Nephron progenitor cell (in vitro differentiated cells): ENCODE measurements at places on chromosomes 16 and 17.

DNA sequence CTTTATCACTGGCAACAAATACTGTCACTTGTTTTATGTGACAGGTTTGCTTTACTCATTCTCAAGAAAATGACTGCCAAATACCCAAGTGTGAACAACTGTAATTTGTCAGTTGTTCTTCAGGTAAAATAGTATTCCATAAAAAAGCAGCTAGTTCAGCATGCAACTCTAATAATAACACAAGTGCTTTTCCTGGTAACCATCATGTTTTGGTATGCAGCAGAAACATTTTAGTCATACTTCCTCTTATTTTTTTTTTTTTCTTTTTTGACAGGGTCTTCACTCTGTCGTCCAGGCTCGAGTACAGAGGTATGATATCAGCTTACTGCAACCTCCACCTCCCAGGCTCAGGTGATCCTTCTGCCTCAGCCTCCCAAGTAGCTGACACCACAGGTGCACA is 4.6 kb downstream of the TERF2 start:
- no peak overlapping the region for H3K4me3 ChIP-seq
- no peak overlapping the region for H3K27ac ChIP-seq
- DNase-seq: no peak
- peaks cover 73% of the 10 kb centered on the region for H3K36me3 ChIP-seq
- peaks cover 23% of the 10 kb centered on the region for H3K4me1 ChIP-seq

DNA sequence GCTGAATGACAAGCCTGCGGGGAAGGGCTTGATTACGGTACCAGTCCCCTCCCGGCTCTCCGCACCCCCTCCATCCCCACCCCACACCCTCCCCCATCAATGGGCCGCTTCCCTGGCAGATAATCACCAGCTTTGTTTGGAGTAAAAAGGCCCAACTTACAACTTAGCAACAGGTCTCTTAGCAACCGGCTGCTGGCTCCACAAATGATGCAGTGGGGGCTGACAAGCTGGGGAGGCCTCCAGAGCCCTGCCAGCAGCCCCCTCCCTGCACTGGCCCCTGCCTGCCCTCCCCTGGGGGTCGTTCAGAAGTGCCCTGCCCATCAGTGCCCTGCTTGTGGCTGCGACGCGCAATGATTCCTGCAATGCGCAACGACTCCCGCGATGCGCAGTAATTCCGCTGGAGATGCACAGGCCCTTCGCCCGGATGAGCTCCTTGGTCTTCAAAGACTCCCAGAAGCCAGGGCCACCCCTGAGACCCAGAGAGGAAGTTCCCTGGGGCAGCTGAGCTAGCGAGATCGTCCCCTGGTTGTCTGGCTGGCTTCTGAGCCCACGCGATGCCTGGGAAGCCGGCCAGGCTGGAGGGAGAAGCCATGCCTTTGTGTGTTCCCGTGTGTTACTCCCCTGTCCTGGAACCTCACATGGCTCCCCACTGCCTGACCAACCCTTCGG is 23.3 kb downstream of the CPNE2 start:
- peak overlapping the region; percentile 67 for H3K27ac ChIP-seq
- H3K36me3 ChIP-seq: no peaks in the 10 kb centered on the region
- peaks cover 41% of the 10 kb centered on the region for H3K4me1 ChIP-seq
- no peak overlapping the region for H3K4me3 ChIP-seq

DNA sequence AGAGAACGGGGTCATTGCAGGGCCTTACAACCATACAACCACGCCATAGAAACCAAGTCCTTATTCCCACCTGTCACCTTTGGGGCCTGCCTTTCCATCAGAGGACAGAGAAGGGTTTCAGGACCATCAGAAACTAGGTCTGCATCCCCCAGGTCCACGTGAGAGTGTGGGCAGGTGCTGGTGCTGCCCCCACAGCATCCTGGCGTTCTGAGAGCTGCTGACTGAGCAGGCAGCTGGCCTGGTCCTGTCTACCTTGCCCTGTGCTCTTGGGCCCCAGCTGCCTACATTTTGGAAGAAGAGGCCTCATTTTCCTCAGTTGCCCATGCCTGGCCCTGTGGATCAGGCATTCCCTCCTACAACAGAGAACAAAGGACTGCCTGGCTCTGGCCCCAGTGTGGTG is 21.6 kb downstream of the ZNF276 start:
- H3K4me1 ChIP-seq: no peaks in the 10 kb centered on the region
- H3K4me3 ChIP-seq: no peak overlapping the region
- peak overlapping the region; percentile 91 for H3K27ac ChIP-seq
- H3K27me3 ChIP-seq: no peaks in the 10 kb centered on the region

DNA sequence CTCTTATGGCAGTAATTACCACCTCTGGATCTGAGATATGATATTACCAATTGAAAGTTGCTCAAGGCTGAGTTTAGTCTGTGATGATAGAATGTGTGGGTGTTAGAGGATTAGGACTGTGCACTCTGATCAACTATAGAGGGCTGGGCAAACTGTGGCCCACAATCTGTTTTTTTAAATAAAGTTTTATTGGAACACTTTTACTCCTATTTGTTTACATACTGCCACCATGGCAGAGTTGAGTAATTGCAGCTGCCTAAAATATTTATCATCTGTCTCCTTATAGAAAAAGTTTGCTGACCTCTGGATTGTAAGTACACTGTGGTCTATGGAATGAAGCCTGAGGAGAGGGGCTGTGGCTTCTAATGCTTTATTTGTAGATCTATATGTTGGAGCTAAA is 71.5 kb upstream of the N4BP1 start:
- no peaks in the 10 kb centered on the region for H3K36me3 ChIP-seq
- no peak overlapping the region for H3K27ac ChIP-seq
- H3K4me1 ChIP-seq: no peaks in the 10 kb centered on the region
- DNase-seq: no peak
- peaks cover 7% of the 10 kb centered on the region for H3K27me3 ChIP-seq

GRCh38 chr16:50571786-50572185 is 23.6 kb downstream of the NKD1 start:
- H3K27me3 ChIP-seq: no peaks in the 10 kb centered on the region
- H3K27ac ChIP-seq: peak overlapping the region; percentile 52
- DNase-seq: no peak
- H3K36me3 ChIP-seq: peaks cover 26% of the 10 kb centered on the region
- peaks cover 82% of the 10 kb centered on the region for H3K4me1 ChIP-seq

DNA sequence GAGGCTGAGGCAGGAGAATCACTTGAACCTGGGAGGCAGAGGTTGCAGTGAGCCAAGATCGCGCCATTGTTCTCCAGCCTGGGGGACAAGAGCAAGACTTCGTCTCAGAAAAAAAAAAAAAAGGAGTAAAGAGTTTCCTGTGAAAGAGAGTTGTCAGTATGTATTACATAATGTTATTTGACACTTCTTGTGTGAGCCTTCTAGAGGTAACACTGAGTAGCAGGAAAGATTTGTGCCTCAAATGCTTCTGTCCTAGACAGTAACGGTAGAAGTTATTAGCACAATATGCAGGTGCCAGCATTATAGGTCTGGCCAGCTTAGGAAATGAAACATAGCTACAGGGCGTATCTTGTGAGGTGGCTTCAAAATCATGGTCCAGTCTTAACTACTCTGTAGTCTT is 6.2 kb downstream of the RPS6KB1 start:
- H3K36me3 ChIP-seq: peaks cover 11% of the 10 kb centered on the region
- DNase-seq: no peak
- H3K4me1 ChIP-seq: peaks cover 8% of the 10 kb centered on the region
- H3K27ac ChIP-seq: no peak overlapping the region
- H3K27me3 ChIP-seq: no peaks in the 10 kb centered on the region

DNA sequence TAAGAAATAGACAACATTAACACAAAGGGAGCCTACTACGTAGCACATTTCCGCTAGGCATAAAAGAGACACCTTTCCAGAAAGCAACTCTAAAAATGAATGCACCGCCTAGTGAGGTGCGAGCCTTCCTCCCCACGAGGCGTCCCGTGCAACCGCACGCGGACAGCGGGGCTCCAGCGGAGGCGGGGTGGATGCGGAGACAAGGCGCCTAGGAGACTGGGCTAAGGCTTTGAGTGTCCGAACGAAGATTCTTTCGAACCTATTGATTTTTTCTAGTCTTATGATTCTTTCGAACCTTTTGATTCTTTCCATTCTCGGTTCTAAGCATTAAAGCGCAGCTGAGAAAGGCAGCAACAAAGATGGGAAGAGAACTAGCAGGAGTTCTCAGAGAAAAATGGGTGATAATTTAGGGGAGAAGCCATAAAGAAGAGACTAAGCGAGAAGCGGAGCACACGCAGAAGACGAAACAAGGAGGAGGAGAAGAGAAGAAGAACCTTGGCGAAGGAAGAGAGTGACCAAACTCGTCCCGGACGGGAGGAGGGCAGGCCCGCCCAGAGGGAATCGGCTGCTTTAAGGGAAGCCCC is 394 bp upstream of the CPD start:
- no peaks in the 10 kb centered on the region for H3K36me3 ChIP-seq
- no peak overlapping the region for H3K27ac ChIP-seq
- H3K27me3 ChIP-seq: peaks cover 10% of the 10 kb centered on the region
- H3K4me3 ChIP-seq: peak overlapping the region; percentile 85
- peaks cover 69% of the 10 kb centered on the region for H3K4me1 ChIP-seq
